ENCODE measurements at places on chromosomes 3 and 15.
A peak's percentile ranks its signal among the peaks of the same experiment; 100 is the strongest.

DNA sequence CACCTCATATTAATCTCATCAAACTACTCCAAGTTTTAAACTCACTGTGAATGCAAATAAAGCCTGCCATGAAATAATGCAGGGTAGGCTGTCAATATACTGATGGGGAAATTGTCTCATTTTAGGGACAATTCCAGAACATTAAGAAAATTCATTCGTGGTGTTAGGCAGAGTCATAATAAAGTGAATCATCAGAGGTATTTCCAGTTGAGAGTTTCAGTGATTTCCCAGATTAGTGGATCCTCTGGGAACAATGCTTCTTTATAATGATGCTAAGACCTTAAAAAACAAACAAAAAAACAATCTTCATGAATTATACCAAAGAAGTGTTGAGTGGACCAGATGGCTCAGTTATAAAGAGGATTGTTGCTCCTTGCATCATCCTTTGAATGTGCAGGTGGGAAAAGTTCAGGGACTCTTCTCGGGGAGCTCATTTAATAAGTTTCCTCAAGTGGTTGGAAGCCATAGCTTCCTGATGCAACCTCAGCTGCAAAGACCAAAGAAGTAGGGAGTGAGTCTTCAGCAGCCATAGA lies 360.9 kb upstream of the TRIM42 start:
- peak; percentile 8 for DNase-seq

DNA sequence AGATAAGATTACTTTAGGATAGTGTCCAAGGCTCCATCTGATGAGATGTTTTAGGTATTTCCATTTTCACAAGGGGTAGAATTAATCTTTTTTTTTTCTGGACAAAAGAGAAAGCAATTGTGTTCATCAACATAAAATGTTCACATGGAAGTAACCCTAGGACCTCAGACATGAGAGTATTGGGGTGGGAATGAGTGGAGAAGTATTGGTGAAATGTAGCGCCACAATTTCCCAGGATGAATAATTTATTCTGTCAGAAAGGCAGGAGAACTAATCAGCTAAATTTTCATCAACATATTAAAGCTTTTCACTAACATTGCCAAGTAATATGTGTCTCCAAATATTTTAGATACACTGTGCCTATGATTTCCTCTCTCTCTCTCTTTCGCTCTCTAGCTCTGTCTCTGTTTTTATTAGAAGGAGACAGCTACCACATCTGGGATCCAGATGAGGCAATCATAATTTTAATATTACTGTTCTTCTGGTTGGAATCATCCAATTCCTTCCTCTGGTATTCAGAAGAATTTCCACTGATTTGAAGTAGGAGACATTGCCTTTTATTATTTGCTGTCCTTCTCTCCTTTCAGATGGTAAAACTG lies 21.6 kb upstream of the ZNF280D start:
- no peak for DNase-seq

DNA sequence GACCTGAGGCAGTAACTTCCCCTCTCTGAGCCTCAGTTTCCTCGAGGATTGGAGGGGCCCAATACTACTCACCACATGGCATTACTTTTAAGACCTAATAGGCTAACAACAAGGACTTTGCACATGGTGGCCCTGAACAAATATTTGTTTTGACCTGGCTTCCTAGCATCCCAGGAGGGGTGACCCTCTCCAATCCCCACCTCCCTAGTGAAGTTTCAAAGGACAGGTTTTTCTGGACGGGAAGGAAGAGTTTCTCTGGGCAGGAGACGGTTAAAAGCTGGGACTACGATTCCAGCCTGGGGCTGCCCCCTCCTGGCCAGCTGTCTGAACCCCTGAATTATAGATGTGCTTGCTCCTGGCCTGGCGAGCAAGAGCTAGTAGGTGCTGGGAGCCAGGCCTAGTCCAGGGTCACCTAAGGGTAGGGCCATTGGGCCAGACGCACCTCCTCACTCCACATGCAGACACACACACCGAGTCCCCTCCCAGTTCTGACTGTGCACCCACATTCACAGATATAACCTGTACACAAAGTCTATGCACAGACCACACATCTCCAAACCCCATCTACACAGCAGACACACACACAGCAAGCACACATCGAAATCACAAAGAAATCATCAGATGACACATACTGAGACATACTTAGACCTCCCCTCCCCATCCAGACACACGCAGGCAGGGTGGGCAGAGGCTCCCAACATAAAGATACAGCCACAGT lies 2.7 kb upstream of the ISL2 start:
- no peak for DNase-seq

- DNase-seq: no peak
Measured at GRCh38 chr3:187971629-187972028, 182.3 kb upstream of the LPP start.

- DNase-seq: no peak
Measured at GRCh38 chr15:26378304-26378703, 394.6 kb downstream of the GABRB3 start.

GRCh38 chr3:23479026-23479425 lies 275.9 kb downstream of the UBE2E2 start:
- DNase-seq: no peak

DNA sequence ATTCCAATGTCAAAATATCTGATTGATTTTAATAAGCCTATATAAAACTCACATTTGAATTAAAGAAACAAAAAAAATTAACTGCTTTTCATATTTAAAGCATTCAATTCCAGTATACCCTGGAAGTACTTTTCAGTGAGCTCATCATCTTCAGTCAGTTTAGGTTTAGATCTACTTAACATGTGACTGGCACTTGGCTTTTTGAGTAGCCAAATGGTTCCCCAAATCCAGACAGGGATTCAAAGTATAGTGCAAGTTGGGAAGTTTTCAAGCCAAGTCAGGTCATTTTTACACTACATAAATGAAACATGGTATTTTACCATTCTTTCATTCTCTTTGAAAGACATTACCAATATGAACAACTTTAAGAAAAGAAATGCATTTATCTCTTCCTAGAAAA lies 57.5 kb downstream of the ATP8B4 start:
- no peak for DNase-seq

GRCh38 chr3:12904951-12905315 lies 63.6 kb upstream of the RPL32 start:
- DNase-seq: no peak

DNA sequence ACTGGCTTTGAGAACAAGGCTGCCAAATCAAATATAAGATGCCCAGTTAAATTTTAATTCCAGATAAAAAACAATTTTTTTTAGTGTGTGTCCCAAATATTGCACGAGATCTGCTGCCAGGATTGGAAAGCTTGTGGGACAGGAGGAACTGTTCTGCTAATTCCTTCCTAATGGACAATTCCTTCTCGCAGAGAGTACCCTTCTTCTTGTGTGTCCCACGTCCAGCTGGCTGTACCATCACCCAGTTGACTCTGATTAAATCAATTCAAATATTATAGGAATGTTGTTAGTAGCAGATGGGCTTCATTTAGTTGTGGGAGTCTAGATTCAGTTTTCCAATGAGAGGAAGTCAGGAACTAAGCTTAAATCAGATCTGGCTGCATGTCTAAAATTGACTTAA lies 347.9 kb upstream of the ATP10A start:
- DNase-seq: no peak

- no peak for DNase-seq
Measured at GRCh38 chr3:69032142-69032541, 18.7 kb upstream of the EOGT start.

GRCh38 chr15:96699871-96700401 lies 369.4 kb downstream of the NR2F2 start:
- DNase-seq: no peak
